NCI-H460 (cell line): ENCODE measurements at places on chromosomes 3 and 15. TPM values are rescaled to one million over a fixed set of nuclear protein-coding genes. Genes with fewer than 3 reads are reported as not detected.

Gene MEX3B
- 3.6 and 5.2 TPM in 2 replicates for total RNA-seq

Gene TEX9
- total RNA-seq = 3.5 and 6.6 TPM in 2 replicates

Gene HPS3
- total RNA-seq = 17.5 and 17.6 TPM in 2 replicates

Gene HYKK
- 6.6 and 6.9 TPM in 2 replicates for total RNA-seq

Gene PP2D1
- total RNA-seq = not detected in 2 replicates

Gene KNG1
- total RNA-seq = not detected in 2 replicates

Gene PRR20G
- not detected in 2 replicates for total RNA-seq

Gene GASK1A
- total RNA-seq = not detected in 2 replicates

Gene TIMP4
- 3.6 and 4.7 TPM in 2 replicates for total RNA-seq

Gene CCDC9B
- total RNA-seq = 8.9 and 9.4 TPM in 2 replicates

Gene HIGD2B
- not detected in 2 replicates for total RNA-seq

Gene RLBP1
- not detected in 2 replicates for total RNA-seq

Gene TGM4
- total RNA-seq = not detected in 2 replicates

Gene TRPM7
- 31.8 and 40.2 TPM in 2 replicates for total RNA-seq

Gene GALK2
- 37.2 and 43.7 TPM in 2 replicates for total RNA-seq

Gene DGKG
- total RNA-seq = 14.5 and 17.5 TPM in 2 replicates

Gene STAB1
- not detected in 2 replicates for total RNA-seq

Gene ANKUB1
- total RNA-seq = not detected in 2 replicates

Gene NDN
- 1.0 and 2.1 TPM in 2 replicates for total RNA-seq

Gene GABRR3
- total RNA-seq = not detected in 2 replicates

Gene ROPN1
- not detected in 2 replicates for total RNA-seq

Gene SERPINI2
- total RNA-seq = not detected in 2 replicates

Gene IL20RB
- total RNA-seq = 7.1 and 8.8 TPM in 2 replicates

Gene CFAP100
- total RNA-seq = not detected in 2 replicates

Gene MINAR1
- 0.61 and 0.84 TPM in 2 replicates for total RNA-seq

Gene ST3GAL6
- total RNA-seq = 1.3 TPM in 1 of 2 replicates, not detected in the other

Gene MME
- total RNA-seq = not detected in 2 replicates

Gene DPPA2
- not detected in 2 replicates for total RNA-seq
